ENCODE measurements at places on chromosomes 1 and 21.

DNA sequence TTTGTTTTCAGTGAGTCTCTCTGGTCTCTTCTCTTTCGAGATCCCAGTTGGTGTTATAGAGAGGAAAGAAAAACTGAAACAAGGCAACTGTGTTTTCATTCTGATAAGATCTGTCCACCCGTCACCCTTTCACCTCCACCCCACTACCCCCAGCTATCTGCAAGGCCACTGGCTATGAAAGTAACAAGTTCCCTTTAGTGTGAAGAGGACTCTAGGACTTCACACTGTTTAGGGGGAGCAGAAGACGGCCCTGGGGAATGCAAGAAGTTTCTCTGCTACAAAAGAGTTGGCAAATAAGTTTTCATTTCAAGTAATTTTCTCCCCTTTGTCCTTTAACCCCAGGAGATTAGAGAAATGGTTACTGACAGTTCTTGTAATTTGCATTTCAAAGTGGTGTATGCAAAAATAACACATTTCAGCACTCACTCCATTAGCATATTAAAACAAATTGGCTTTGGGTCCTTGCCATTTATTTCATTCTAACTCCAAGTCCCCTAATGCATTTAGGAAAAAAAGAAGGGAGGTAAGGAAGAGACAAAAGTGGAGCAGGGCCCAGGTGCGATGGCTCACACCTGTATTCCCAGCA, 79.6 kb upstream of the PPM1J start:
- DNase-seq = no peak

DNA sequence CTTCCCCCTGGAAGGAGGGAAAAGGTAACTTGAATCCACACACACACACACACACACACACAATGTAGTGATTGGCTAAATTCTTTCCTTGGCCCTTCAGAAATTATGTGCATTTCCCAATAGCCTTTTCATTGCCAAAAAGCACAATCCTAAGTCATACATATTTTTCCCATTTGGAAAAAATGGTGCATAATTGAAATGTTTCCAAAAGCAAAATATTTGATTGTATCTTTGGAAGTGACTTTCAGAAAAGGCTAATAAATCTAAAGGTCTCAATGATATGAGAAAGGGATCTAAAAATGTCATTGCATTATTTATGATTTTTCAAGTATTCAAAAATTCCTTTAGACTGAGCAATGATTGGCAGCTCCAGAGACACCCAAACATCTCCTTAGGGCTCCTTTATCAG, 43.5 kb upstream of the NEK7 start:
- DNase-seq = no peak

- no peak for DNase-seq
Observed at GRCh38 chr1:236524895-236525184, 1.1 kb downstream of the LGALS8 start.

- no peak for DNase-seq
Observed at GRCh38 chr1:4056422-4056821, 156.3 kb upstream of the C1orf174 start.

DNA sequence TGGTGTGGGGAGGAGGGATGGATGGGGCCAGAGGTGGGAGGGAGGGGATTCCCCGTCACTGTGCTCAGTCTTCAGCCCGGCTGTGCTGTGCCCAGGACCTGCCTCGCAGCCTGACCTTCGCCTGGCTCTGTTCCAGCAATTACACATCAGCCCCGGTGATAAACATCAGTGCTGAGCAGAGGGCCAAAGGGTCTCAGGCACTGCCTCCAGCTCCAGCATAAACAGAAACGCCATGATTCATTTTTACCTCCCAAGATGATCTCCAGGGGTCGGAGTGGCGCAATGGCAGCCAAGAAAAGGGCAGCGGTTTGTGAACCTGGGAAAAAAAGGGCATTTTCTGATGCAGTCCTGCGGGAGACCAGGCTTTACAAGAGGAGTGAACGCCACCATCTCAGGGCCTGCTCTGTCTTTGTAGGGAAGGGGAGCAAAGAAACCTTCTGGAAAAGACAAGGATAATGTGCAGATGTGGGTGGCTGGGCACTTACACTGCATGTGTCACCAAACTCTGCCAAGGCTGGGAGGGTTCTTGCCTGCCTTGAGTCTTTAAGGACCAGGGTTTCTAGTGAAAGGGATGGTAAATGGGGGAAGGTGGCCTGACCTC, 28.1 kb downstream of the SHISA4 start:
- DNase-seq = no peak

GRCh38 chr1:41758904-41759548, 159.7 kb downstream of the HIVEP3 start:
- no peak for DNase-seq

DNA sequence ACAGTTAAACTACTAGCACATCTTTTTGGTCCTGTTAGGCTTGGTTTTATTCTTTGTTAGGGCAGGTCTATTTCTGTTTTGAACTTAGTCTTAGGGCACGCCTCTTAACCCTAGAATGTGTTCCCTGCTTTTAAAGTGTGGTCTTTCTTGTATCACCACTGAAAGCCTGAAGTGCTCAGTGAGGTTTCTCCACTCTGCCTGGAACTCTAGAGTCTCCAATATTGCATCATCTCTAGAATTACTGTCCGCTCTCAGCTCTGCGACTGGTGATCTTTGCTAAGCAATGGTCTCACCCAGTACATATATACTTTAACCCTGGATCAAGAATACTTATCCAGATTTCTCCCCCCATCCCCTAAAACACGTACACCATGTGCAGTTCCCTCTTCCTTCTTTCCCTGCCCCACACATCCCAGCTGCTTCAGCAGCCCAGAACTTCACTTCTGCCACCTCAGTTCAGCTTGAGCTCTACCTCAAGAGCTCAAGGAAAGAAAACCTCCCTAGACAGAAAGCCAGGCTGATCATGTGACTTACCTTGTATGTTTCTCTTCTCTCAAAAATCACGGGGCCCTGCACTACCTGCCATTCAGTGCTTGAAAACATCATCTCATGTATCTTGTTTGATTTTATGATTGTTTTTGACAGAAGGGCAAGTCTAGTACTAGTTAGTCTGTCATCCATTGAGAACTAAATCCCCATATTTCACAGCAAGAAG, 59.9 kb downstream of the TENT5C start:
- DNase-seq = no peak

DNA sequence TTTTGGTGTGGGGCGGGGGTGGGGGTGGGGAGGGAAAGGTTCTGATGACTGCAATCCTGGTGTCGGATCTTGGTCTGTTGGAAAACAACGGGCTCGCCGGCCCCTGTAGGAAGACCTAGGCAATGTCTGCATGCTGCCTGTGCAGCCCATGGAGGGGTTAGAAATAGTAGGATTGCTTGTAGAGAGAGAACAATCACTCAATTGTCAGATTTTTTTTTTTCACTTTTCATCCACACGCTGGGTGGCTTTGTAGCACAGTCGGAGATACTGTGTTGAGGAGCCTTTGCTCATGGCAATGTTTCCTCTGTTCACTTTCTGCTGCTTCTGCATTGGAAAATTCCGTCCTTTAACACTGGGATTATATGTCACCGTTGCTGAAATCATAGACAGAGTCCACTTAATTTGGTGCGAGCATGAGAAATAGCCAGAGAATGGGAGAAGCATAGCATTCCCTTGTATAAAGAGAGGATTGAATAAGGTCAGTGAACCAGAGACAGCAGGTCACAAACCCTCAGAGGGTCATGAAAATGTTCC, 107.5 kb downstream of the MRPS6 start:
- DNase-seq = peak; percentile 89

- no peak for DNase-seq
Observed at GRCh38 chr1:7198664-7199063, 413.4 kb downstream of the CAMTA1 start.

GRCh38 chr1:36397378-36398230, at the start of gene LSM10:
LSM10 (minus strand) TSS chr1:36397908; CDS start chr1:36394129, 3,779 bp downstream.
- DNase-seq = peak; percentile 83
